ENCODE measurements at places on chromosomes 12 and 14.

DNA sequence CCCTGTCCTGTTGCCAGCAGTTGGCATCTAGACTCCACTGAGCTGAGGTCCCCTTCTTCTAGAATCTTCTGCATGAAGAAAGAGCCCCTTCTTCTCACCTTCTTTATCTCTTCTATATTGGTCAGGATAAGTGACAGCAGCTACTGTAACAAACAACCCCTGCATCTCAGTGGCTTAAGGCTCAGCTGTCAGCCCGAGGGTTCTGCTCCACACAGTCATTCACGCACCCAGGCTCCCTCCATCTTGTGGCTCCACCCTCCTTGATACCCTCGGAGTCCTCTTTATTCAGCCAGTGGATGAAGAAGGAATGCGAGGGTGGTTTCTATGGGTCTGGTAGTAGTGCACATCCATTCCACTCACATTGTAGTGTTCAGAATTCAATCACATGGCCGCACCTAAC lies 10.5 kb upstream of the RFLNA start:
- DNase-seq, result no peak

- no peak for DNase-seq
Observed at GRCh38 chr12:5094551-5094950, 50.9 kb downstream of the KCNA5 start.

DNA sequence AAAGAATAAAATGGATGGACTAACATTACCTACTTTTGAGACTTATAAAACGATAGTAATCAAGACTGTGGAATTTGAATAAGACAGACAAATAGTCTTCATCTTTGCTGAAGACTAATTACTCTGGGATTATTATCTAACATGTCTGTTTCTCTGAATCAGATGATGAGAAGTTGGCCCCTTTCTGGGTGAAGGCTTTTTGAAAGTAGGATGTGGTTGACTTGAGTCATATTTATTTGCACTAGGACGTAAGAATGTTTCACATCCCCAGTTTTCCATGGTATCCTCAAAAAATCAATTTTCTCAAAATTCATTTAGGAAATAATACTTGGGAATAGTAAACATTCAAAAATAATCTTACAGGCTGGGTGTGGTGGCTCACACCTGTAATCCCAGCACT lies 31.8 kb downstream of the PKP2 start:
- no peak for DNase-seq

- DNase-seq, result no peak
Observed at GRCh38 chr14:59964251-59965007, 44.5 kb downstream of the LRRC9 start.

- no peak for DNase-seq
Observed at GRCh38 chr14:60632777-60633176, 16.5 kb downstream of the SIX1 start.

DNA sequence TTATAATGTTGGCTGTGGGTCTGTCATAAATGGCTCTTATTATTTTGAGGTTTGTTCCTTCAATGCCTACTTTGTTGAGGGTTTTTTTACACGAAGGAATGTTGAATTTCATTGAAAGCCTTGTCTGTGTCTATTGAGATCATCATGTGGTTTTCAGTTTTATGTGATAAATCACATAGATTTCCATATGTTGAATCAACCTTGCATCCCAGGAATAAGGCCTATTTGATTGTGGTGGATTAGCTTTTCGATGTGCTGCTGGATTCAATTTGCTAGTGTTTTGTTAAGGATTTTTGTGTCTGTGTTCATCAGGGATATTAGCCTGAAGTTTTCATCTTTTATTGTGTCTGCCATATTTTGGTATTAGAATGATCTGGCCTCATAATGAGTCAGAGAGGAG lies 27.6 kb downstream of the SLC2A13 start:
- DNase-seq, result no peak

DNA sequence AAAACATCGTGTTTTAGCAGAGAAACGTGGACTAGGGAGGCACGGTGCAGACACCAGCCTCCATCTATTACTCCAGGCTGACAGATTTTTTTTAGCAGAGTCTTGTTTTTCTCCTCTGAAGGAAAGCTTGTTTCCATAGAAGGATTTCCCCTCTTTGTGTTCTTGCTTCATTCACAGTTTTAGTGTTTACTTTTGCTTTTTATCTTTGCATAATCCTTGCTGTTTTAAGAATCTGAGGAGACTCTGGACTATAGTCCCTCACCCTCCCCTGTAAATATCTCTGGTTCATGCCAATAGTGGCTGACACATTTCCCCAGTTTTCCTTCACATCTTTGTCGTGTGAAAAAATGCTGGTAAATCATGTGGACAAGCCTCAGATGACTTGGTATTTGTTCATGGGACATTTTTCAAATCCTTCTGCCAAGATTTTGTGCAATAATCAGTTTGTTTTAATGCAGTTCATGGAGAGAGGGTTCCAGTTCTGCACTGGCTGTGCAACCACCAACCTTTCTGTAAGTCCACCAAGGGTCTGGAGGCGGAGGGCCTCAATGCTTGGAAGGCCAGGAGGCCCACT lies 39.9 kb upstream of the TMCC3 start:
- no peak for DNase-seq

GRCh38 chr14:20866194-20866593 lies 25.0 kb upstream of the RNASE3 start:
- DNase-seq, result no peak

- no peak for DNase-seq
Observed at GRCh38 chr12:92421701-92422100, 276.1 kb upstream of the BTG1 start.

DNA sequence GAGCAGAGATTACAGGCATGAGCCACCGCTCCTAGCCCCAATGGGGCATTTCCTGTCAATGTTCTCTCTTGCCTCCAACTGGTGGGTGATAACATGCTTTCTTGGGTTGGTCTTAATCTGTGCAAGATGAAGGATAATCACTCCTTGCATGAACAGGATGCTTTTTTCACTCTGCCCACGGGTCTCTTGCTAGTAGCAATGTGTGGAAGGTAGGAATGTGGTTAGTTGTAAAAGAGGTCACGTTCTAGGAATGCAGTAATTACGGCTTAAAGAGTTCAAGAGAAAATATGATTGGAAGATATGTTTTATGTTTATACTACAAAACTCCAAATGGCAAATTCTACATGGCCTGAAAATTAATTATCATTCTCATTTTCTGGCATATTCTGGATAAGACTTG lies 10.5 kb downstream of the RNASE10 start:
- DNase-seq, result no peak

DNA sequence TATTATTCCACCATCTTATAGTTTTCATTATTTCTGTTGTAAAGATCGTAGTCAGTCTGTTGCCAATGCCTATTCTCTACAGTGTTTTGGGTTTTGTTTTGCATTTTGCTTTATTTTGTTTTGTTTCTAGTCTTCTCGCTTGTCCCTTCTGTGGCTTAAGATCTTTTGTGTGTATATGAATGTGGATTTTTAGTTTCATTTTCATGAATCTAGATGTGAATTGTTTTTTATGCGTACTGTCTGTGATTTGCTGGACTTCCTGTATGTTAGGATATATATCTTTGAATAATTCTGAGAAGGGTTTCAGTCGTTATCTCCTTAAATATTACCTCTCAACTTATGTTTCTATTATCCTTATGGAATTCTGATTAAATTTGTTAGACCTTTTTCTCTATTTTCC lies 13.4 kb downstream of the C12orf42 start:
- DNase-seq, result no peak

GRCh38 chr12:117854339-117855012 lies 114.3 kb downstream of the KSR2 start:
- peak; percentile 64 for DNase-seq

GRCh38 chr14:34498684-34499412 lies 36.8 kb upstream of the SPTSSA start:
- DNase-seq, result peak; percentile 27

DNA sequence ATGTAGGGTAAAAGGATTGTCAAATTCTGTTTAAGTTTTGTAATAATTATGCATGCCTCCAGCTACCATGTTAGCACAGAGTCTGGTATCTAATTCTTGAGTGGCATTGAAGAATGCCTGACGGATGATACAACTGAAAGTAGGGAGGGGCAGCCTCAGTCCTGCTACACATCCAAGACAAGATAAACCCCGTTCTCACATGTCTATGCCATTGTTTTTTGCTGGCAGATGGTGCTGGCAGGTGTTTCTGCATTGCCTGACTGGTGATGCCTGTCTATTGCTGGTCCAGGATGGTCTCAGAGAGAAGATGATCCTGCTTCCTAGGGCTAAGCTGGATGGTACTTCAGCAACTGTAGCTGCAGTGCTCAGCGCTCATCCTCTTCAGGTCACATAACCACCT lies 245.8 kb upstream of the NAV3 start:
- no peak for DNase-seq

- DNase-seq, result no peak
Observed at GRCh38 chr12:96404696-96405095, 4.5 kb upstream of the CDK17 start.
